Kidney (tissue), 22 donors: ENCODE measurements at places on chromosomes 2 and 18.

GRCh38 chr2:120037995-120038541 lies 25.2 kb downstream of the EPB41L5 start:
- no peak for DNase-seq

GRCh38 chr2:2880938-2881337 lies 496.7 kb downstream of the EIPR1 start:
- DNase-seq, result no peak

DNA sequence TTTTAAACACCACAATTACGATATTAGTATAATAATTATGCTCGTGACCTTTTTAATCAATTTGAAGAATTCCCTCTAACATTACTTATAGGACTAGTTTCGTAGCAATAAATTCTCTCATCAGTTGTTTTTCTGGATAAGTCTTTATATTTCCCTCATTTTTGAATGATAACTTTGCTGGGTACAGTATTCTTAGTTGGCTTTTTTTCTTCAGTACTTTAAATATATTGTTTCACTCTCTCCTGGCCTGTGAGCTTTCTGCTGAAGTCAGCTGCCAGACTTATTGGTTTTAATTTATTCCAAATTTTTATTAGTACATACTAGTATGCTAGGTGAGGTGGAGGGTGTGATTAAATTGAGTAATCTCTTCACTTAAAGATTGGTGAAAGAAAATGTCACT lies 123.8 kb upstream of the CNTNAP5 start:
- DNase-seq, result no peak

DNA sequence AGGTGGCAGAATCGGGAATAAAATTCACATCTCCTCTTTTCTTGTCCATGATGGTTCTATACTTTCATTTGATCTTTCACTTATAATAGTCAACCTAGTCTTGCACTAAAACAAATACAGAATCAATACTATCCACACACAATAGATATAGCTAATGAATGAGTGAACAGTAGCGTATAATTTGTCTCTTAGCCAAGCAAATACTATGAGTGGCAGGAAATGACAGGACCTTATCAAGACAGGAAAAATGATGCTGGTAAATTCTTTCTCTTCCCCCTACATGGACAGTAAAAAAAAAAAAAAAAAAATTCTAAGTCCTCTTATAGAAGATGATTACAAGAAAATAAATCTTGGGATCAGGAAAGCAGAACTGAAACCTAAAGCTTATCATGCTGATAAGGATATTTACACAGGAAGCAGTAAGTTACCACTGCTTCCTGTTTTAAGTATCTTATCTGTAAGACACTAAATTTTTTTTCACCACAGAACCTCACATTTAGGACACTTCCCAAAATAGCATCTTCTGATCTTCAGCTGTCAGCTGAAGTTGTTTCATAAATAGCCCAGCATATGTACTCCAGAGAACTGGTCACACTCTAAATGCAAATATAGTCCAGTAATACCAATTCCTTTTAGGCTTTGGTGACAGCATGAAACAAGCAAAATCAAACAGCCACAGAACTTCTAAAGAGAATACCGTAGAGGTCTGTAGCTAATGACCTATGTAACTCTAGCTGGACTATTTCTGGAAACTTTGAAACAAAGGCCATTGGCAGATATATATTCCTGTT lies 27.0 kb downstream of the IRS1 start:
- DNase-seq, result no peak

- DNase-seq, result no peak
Observed at GRCh38 chr18:75827751-75828287, 400.3 kb upstream of the SMIM21 start.

GRCh38 chr2:232779934-232780333 lies 3.6 kb upstream of the KCNJ13 start:
- DNase-seq, result no peak

DNA sequence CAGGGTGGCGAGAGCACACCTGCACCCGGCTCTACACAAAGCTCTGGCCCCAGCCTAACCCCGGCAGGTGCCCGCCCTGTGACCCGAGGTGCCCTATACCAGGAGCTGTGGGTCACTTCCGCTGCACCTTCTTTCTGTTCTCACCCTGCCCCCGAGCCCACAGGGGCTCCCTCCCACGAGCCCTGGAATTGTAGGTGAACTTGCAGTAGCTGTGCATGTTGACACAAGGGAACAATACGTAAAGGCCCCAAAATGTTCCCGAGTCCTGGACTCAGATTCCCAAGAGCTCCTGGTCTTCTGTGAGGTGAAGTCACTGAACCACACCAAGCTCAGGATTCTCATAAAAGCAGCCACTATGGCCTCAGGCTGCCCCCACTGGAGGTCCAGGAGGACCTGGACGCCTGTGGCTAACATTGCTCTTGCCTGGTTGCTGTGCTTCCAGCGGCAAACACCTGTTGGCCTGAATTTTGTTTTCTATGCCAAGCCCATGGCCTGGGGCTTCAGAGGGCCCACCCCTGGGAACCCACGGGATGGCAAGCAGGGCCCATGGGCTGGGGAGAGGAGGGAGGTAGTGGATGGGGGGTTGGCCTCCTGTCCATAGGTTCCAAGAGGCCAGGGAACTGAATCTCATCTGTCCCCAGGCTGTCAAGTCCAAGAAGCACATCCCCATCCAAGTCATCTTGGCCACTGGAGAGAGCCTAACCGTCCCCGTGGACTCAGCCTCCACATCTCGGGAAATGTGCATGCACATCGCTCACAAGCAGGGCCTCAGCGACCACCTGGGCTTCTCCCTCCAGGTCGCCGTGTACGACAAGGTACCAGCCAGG lies 23.2 kb upstream of the GPR17 start:
- peak; percentile 31 for DNase-seq

- DNase-seq, result no peak
Observed at GRCh38 chr2:109343460-109343859, 214.5 kb downstream of the SH3RF3 start.

- DNase-seq, result no peak
Observed at GRCh38 chr2:9356261-9356660, 67.1 kb downstream of the ITGB1BP1 start.

GRCh38 chr2:198791623-198792022 lies 666.1 kb downstream of the SATB2 start:
- DNase-seq, result no peak

GRCh38 chr2:54289917-54290316 lies 33.9 kb upstream of the TSPYL6 start:
- no peak for DNase-seq

- no peak for DNase-seq
Observed at GRCh38 chr2:26717362-26717761, 24.8 kb downstream of the KCNK3 start.

DNA sequence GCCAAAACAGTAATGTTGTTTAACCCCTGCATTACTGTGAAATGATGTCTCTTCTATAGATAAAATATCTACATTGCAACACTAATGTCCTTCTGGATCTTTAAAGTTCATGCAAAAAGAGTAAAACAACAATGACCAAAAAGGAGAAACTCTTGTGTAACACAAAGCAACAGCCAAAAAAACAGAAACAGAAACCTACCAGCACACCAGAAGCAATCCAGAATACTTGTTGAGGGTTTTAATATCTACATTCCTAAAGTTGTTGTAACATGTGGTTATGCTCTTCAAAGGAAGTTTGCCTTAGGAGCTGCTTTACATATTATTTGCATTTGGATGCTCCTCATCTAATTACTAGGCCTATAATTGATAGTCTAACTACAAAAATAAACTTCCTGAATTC lies 157.2 kb downstream of the BABAM2 start:
- no peak for DNase-seq

DNA sequence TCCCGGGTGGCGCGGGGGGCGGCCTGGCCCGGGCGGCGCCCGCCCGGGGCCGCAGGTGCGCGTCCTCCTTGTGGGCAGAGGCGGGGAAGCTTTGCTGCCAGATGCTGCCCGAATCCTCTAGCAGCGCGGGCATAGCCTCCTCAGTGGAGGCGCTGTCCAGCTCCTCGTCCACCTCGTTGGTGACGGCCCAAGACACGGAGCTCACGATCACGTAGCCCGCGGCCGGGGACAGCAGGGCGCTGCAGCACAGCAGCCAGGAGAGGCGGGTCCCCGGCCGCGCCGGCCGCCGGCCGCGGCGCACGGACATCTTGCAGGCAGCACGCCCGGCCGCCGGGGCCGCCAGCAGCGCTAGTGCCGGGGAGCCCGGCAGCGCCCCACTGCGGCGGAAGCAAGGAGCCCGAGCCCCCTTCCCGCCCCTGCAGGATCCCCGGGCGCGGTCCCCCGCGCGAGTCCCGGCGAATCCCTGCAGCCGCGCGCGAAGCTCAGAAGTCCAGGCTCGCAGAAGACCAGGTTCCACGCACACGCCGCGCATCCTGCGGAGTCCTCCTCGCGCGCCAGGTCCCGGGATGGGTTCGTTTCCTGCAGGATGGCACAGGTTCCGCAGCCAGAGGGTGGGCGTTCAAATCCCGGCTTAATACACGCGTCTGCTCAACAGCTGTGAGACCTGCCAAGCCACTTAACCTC lies at the start of gene CREG2:
CREG2 (minus strand) TSS at position 353 of the 684 bp plus-strand sequence; CDS start at position 307, 46 bp downstream.
- DNase-seq, result peak; percentile 87

GRCh38 chr18:3541549-3542386 lies 91.8 kb downstream of the TGIF1 start:
- DNase-seq, result no peak

DNA sequence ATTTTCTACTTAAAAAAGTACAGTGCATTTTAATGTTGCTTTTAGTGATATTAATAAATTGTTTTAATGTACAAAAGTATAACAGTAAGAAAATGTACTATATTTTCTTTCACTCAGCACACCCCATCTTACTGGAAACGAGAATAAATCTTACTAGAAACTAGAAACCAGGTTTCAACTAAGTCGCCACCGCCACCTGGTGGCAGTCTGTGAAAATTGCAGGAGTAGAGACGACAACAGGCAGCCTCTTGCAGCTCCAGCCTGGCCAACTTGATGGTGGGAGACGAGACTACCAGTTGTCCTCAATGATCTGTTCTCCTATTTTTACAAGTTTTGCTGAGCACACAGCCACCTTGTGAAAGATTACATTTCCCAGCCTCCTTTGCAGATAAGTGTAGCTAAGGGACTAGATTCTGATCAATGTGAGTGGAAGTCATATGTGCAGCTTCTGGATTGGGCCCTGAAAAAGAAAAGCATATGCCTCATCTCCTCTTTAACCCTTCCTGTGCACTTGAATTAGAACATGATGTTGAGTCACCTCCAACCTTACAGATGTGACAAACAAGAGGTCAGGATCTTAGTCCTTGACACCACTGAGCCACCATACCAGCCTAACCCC lies 8.7 kb downstream of the OTOF start:
- peak; percentile 61 for DNase-seq

GRCh38 chr2:62118160-62118559 lies 77.8 kb upstream of the B3GNT2 start:
- no peak for DNase-seq

DNA sequence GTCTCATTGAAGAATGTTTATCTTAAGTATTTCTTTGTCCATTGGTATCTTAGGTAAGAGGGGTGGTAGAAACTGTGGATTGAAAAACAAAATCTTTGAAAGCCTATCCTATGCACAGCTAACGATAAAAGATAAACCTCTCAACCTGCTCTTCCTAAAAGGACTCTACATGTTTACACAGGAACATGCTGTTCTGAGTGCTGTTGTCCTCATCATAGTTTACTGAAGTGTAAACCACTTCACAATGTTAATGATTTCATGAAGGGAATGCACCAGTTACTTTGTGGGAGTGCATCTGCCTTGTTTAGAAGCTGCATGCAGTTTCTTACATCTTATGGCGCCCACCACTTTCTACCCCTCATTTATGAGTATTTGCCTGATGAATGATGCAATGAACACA lies 1.2 kb downstream of the ACMSD start:
- peak; percentile 28 for DNase-seq

DNA sequence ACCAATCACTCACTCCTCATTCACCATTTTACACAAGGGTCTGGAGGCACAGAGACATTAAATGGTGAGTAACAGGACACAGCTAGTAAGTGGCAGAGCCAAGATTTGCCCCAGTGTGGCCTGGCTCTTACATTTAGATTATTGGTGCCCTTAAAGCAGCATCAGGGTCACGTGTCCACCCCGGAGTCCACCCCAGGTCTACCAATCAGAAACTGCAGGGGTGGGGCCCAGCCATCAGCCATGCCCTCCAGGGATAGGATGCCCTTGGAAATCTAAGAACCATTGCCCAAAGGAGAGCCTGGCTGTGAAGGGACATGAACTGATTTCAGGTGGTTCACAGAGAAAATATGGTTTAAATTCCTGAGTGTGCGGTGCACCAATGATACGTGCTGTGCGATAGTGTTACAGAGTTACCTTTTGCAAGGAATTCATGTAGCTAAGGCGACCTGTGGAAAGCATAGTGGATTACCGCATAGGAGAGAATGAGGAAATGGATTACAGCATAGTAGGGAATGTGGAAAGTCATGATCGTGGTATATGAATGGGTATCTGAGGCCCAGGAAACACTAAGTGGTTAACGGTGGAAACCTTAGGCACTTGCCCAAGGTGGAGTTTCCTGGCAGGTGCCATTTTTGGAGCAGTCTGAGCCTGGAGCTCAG lies 17.8 kb downstream of the IGFBP5 start:
- DNase-seq, result no peak

DNA sequence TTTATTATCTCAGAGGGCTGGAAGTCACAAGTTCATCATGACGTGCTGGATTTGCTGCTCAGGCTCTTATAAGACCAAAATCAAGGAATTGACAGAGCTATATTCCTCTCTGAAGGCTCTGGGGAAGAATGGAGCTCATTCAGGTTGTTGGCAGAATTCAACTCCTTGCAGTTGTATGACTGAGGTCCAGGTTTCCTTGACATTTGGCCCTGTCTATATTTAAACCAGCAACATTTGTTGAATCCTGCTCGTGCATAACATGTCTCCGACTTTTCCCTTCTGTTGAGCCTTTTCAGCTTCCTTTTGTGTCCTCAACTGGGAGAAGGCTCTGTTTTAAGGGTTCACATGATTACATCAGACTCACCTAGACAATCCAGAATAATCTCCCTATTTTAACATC lies 203.4 kb downstream of the PDE11A start:
- no peak for DNase-seq

GRCh38 chr2:146954544-146954943 lies 890.3 kb upstream of the ACVR2A start:
- no peak for DNase-seq

- no peak for DNase-seq
Observed at GRCh38 chr2:196504788-196505187, 134.7 kb upstream of the CCDC150 start.

DNA sequence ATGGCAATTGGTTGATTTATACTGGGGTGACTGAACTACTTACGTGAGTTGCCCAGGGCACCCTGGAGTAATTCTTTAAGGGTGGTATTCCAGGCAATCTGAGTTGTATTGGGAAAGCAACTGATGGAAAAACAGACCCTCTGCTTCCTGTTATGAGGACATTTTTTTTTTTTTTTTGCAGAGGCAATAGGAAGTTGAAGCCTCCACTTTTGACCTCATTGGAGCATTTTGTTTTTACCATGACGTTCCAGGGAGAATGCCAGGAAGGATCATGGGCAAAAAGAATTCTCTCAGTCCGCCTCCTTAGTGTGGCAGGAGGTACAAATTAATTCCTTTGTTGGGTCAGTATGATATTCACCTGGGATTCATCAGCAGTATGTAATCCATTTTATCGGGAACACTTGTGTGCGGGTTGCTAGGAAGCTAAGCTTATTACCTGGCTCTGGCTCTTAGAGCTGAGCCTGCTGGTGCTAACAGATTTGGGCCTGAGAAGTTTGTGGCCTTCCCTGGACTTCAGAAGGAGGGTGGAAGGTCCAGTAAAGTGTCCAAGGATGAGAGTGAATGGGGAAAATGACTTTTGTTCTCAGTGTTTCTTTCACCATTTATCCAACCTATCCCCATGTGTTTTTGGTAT lies 272.9 kb upstream of the EPAS1 start:
- DNase-seq, result no peak
